Heart left ventricle (tissue), 16 donors: ENCODE measurements at places on chromosomes 6 and 20. TPM values are rescaled to one million over a fixed set of nuclear protein-coding genes. Genes with fewer than 3 reads are reported as not detected.

DNA sequence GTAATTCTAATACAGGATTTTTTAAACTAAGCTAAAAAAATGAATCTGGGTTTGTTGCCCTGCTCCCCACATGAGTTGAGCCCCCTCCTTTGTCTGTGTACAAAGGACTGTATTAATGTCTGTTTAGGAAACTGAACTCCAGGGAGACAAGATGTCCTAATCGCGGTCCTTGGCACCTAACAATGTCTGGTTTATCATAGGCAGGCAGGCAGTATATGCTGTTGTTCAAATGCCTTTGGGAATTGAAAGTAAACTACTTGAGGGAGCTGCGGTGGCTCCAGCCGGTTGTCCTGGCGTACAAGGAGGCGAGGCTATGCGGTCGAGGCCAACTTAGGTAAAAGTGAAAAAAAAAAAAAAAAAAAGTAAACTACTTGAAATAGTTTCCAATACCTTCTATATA lies 98.5 kb downstream of the TULP4 start:
- no peak overlapping the region for H3K4me3 ChIP-seq
- H3K36me3 ChIP-seq = peaks cover 13% of the 10 kb centered on the region

- no peak for DNase-seq
- no peaks in the 10 kb centered on the region for H3K27me3 ChIP-seq
- H3K36me3 ChIP-seq = no peaks in the 10 kb centered on the region
- H3K4me1 ChIP-seq = no peaks in the 10 kb centered on the region
- H3K4me3 ChIP-seq = no peak overlapping the region
- no peak overlapping the region for H3K27ac ChIP-seq
Observed at GRCh38 chr6:38319256-38320212, 320.2 kb downstream of the BTBD9 start.

DNA sequence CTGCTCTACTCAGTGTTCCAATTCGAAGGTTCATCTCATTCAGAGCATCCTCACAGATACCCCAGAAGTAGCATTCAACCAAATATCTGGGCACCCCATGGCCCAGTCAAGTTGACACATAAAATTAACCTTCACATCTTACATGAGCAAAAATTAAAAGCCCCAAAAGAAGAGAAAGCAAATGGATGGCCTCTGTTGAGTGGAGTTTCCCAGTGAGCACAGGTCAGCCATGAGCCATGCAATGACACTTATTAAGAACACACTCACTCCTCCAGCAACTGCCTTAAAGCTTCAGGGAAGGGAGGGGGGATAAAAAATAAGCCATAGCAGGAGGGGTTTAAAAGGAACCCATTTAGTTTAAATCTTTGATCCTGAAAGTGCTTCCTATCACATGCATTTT lies 14.6 kb upstream of the THBS2 start:
- peak overlapping the region; percentile 52 for H3K27ac ChIP-seq
- no peaks in the 10 kb centered on the region for H3K36me3 ChIP-seq

DNA sequence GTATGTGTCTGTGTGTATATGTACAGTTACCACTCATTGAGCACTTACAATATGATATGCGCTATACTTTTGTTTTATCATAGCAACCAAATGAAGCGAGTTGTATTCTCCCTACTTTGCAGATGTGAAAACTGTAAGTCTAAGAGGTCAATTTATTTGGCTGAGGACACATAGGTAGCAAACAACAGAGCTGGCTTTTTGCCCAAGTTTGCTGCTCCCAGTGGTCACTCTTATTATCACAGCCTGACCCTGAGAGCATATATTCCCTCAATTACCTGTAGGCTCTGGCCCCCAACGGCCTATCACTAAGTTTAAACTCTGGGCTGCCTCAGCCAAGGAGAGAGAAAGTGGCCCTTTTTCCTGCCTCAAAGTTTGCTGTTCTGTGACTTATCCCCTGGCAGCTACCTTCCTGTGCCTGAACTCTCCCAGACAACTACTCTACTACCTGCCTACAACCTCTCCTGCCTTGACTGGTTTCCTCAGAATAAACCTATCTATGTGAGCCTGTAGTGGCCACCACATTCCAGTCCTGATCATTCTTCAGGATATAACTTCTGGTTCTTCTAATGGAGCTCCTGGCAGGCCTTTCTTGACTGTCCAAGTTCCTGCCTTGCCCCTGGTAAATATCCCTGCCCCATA lies 221.8 kb downstream of the FRK start:
- no peaks in the 10 kb centered on the region for H3K4me1 ChIP-seq
- H3K36me3 ChIP-seq = no peaks in the 10 kb centered on the region
- H3K27ac ChIP-seq = no peak overlapping the region
- H3K27me3 ChIP-seq = no peaks in the 10 kb centered on the region
- no peak for DNase-seq
- no peak overlapping the region for H3K4me3 ChIP-seq

DNA sequence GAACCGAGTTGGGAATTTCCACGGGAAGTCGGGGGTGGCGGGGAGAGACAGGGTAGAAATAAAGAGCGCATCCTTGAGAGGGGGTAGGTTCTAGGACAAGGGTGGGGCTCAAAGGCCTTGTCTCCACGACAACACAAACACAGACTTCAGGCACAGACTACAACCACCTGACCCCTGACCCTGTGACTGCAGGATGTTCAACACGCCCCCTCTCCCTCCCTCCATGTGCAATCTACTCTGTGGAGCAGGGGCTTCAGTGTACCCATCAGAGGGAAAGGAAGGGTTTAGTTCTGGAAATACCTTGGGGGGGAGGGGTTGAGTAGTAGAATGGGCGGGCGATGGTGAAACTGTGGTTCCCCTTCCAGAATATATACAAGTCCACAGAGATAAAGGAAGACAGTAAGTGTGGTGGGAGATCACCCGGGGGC lies 651 bp upstream of the TAPBP start:
- H3K4me3 ChIP-seq = peak overlapping the region; percentile 92
- peaks cover 52% of the 10 kb centered on the region for H3K4me1 ChIP-seq
- DNase-seq = peak; percentile 68
- no peaks in the 10 kb centered on the region for H3K27me3 ChIP-seq

DNA sequence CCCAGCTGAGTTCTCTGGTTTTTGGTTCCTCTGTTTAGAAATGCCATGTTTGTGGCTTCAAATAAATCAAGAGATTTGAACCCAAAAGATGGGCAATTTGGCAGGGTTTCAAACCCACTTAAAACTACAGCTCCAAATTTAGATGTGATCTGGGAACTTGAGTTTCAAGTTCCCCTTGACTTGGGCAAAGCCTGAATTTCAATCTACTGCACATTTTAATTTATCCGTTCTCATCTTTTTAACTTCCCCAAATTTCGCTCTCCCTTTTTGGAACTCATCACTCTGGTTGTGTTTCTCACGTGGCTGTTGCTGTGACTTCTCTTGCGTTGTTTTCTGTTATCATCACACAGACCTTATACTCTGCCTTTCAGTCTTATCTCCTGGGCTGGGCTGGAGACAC lies 230.9 kb downstream of the CDC5L start:
- no peak for DNase-seq
- no peak overlapping the region for H3K27ac ChIP-seq
- no peak overlapping the region for H3K4me3 ChIP-seq
- H3K36me3 ChIP-seq = no peaks in the 10 kb centered on the region
- H3K27me3 ChIP-seq = no peaks in the 10 kb centered on the region

- H3K36me3 ChIP-seq = no peaks in the 10 kb centered on the region
- DNase-seq = no peak
- peaks cover 26% of the 10 kb centered on the region for H3K4me1 ChIP-seq
- H3K27ac ChIP-seq = no peak overlapping the region
- H3K4me3 ChIP-seq = no peak overlapping the region
Observed at GRCh38 chr20:1927217-1927616, 32.0 kb downstream of the SIRPA start.

DNA sequence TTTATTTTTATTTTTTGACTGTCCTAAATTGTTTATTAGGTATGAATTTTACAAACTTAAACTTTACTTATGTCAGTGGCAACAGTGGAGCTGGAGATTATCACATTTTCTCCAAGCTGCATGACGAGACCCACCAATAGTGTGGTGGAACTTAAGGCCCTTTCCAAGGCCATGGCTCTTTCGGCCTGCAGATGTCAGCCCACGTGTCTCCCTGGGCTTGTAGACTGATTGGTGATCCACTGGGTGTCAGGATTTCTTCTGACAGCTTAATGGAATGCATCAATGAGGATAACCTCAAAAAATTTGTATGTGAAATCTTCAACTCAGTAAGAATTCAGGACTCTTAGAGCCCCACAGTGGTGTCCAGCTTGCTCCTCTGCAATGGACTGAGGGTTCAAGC lies 32.3 kb upstream of the OVOL2 start:
- H3K4me3 ChIP-seq = no peak overlapping the region
- H3K27ac ChIP-seq = no peak overlapping the region

DNA sequence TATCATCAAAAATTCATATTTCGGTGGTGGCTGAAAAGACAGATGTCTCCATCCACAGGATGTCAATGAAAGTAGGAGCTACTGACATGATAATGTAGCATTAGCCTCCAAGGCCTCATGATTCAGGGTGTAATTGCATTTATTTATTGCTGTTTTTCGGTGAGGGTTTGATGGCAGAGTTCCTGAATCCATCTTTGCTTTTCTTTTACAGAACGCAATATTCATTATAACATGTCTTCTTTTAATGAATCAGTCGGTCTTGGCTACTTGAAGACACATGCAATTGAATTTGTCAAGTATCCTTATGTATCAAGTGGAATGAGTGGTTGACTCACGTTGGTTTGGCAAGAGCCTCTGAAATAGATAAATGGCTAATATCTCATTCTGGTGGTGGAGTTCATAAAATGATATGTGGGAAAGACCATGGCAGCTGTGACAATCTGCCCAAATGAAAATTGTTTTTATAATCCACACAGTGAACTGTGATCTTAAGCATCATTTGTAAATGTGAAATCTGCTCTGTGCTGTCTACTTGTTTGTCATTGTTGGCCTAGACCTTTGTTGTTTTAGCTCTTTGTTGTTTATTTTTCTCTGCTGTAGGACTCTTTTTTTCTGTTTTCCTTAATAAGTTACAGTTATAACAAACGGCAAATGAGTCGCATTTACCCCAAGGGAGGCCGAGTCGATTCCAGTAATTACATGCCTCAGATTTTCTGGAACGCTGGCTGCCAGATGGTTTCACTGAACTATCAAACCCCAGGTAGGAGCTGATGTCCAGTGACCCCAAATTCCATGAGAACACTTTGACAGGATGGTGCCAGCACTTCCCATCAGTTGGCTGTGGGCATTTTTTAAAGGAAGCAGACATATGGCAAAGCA lies 105.7 kb upstream of the LAMP5 start:
- H3K27me3 ChIP-seq = no peaks in the 10 kb centered on the region
- H3K36me3 ChIP-seq = peaks cover 6% of the 10 kb centered on the region
- no peaks in the 10 kb centered on the region for H3K4me1 ChIP-seq
- no peak overlapping the region for H3K4me3 ChIP-seq

DNA sequence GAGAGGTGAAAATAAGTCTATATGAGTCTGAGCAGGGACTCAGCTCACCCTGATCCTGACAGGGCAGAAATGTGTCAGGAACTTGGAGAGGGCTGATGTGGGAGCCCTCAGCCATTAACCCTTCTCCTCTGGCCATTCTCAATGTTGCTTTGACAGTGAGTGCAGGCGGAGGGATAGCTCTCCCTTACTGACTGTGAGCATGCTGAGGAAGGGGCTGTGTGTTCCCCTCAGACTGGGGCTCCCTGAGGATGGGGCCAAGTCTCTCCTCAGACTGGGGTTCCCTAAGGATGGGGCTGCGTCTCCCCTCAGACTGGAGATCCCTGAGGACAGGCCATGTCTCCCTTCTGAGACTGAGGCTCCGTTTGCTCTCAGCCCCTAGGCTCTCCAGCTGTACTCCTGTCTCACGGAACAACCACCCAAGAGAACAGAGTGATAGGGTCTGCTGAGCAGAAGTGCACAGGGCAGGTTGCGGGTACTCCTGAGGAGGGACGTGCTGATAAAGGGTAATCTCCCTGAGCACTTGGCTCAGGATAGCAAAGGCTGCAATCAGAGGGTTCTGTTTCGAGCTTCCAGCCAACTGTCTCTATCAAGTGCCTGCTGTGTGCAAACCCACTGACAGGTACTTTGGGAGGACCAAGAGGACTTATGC lies 141.0 kb downstream of the MRPL14 start:
- peaks cover 11% of the 10 kb centered on the region for H3K4me1 ChIP-seq
- H3K36me3 ChIP-seq = no peaks in the 10 kb centered on the region
- H3K27ac ChIP-seq = peak overlapping the region; percentile 40
- no peak overlapping the region for H3K4me3 ChIP-seq
- no peak for DNase-seq

GRCh38 chr20:4763261-4763660 lies 41.6 kb downstream of the PRND start:
- no peaks in the 10 kb centered on the region for H3K27me3 ChIP-seq
- no peaks in the 10 kb centered on the region for H3K36me3 ChIP-seq
- no peak overlapping the region for H3K4me3 ChIP-seq
- no peak for DNase-seq
- H3K27ac ChIP-seq = no peak overlapping the region

GRCh38 chr20:44790638-44791393 lies 19.5 kb downstream of the RIMS4 start:
- DNase-seq = no peak
- peaks cover 2% of the 10 kb centered on the region for H3K27me3 ChIP-seq
- H3K4me1 ChIP-seq = no peaks in the 10 kb centered on the region
- H3K36me3 ChIP-seq = no peaks in the 10 kb centered on the region
- H3K27ac ChIP-seq = no peak overlapping the region
- H3K4me3 ChIP-seq = no peak overlapping the region

- no peaks in the 10 kb centered on the region for H3K36me3 ChIP-seq
- H3K27ac ChIP-seq = no peak overlapping the region
- H3K27me3 ChIP-seq = no peaks in the 10 kb centered on the region
- no peak overlapping the region for H3K4me3 ChIP-seq
- no peak for DNase-seq
- no peaks in the 10 kb centered on the region for H3K4me1 ChIP-seq
Observed at GRCh38 chr6:74690365-74690764, 515.5 kb downstream of the COL12A1 start.

DNA sequence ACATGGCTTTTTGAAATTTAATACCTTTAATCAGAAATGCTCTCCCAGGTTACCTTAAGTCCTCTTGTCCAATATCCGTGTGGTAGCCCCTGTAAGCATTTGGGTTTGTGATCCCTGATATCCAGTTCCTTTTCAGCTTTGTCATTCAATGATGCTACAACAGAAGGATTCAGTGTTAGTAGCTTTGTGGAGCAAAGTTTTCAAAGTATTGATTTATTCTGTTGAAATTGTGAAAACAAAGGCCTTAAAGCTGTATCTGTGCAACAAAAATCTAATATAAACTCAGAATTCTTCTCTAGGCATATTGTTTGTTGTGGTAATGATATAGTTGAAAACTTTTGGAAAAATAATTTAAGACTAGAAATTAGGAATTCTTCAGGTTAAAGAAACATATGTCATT lies 91.9 kb downstream of the ADGRB3 start:
- no peaks in the 10 kb centered on the region for H3K4me1 ChIP-seq
- no peak overlapping the region for H3K27ac ChIP-seq
- no peak for DNase-seq
- no peak overlapping the region for H3K4me3 ChIP-seq
- no peaks in the 10 kb centered on the region for H3K36me3 ChIP-seq
- no peaks in the 10 kb centered on the region for H3K27me3 ChIP-seq

The ZNF165 gene
- 0.82 TPM for total RNA-seq

The BPIFA1 gene
- not detected for total RNA-seq

The EGFL8 gene
- 2.4 TPM for total RNA-seq

The PROKR2 gene
- total RNA-seq = not detected

The MYCT1 gene
- total RNA-seq = 14.6 TPM

The PCSK2 gene
- 0.56 TPM for total RNA-seq
